ENCODE measurements at places on chromosomes 3 and 15.
A peak's percentile ranks its signal among the peaks of the same experiment; 100 is the strongest.

GRCh38 chr3:61414456-61414855, 146.9 kb upstream of the PTPRG start:
- DNase-seq: no peak

DNA sequence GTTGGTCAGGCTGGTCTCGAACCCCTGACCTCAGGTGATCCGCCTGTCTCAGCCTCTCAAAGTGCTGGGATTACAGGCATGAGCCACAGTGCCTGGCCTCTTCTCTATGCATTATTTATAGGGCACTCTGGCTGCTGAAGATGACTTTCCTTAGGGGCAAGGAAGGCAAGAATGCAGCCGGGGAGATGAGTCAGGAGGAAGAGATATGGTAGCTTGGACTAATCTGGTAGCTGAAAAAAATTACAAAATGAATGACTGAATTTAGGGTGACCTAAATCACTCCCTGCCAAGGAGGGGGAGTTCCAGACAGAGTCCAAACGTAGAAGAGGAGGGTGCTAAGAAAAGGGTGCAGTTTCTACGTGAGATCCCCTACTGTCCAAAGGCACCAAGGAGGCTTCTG, 14.2 kb downstream of the RHCG start:
- DNase-seq: no peak

GRCh38 chr3:29514912-29515311, 234.0 kb downstream of the RBMS3 start:
- DNase-seq: no peak

DNA sequence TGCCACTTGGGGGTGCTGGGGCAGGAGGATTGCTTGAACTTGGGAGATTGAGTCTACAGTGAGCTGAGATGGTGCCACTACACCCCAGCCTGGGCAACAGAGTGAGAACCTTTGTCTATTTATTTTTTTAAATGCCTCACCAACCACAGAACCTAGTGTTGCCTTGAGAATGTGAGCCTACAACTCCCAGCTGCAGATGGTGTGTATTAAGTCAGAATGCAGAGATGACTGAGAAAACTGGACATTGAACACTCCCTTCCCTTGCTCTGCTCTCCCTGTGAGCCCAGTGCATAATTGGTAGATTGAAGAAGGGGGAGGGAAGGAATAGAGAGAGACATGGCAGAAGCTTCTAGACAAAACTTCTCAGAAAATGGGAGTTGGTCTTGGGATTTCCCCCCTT, 53.5 kb downstream of the CCDC33 start:
- no peak for DNase-seq

DNA sequence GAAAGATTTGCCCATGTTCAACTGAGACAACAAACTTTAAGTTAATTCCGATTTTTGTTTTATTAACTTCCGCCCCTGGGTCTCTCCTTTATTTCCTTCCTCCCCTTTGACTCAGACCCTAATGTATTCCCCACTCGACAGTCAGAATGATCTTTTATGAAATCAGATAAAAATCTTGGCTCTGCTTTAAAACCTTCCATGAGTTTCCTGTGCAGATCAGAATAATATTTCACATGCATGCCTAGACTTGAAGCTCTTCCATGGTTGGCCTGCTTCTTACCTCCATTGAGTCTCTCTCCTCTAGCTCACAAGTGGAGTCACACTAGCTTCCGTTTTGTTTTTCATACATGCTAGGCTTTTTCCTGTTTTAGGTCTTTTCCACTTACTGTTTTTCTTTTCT, 116.8 kb upstream of the SPATA16 start:
- no peak for DNase-seq

DNA sequence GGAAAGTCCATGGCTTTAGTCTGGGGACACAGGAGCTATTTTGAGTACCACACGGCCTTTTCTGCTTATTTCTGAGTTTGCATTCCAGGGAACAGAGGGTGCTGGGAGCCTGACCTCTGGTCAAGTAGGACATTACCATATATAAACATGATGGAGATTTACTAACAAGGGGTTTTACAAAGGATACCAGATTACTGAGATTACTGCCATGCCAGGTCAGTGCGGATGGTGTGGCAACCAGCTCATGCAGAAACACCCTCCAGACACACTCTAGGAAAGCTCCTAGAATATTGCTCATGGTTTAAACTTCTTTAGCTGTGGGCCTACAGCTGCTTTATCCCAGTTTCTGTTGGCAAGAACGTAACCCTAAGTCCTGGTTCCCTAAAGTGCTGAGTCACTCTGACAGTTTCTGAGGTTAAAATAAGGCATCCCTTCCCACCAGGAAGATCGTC, 54.3 kb upstream of the AGTR1 start:
- no peak for DNase-seq

GRCh38 chr3:48301020-48301799, 32.3 kb downstream of the SPINK8 start:
- peak; percentile 84 for DNase-seq

DNA sequence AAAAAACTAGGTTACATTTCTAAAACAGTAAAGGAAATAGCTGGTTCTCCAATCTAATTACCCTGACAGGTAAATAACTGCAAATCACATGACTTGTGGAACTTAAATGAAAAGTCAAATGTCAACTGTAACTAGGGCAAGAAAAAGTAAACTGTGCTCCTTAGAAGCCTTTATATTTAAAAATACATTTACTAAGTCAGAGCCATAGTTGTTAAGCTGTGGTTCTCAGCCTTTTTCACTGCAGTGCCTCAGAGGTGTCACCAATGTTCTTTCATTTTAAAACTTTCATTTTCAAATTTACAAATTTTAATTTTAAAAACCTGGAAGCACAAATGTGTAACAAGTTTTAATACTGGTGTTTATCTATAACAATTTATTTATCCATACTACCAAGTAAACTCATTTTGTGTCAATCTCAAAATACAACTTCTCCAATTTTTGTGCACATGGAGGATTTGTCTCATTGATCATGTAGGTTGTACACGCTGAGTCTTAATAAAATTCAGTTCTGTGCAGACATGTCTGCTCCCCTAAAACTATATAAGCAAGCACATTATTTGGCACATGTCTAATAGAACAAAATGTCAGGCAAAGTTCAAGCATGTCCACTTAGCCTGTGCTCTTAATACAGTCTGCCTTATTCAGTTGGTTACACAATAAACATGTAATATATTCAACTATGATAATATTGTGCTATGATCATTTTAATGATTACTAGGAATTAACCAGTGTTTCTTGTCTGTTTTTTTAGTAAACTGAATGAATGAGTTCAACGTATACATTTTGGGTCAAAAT, 70.4 kb downstream of the DLG1 start:
- no peak for DNase-seq

GRCh38 chr15:75631935-75632334, 6.4 kb upstream of the SNUPN start:
- no peak for DNase-seq

- DNase-seq: no peak
Observed at GRCh38 chr3:88863196-88863595, 244.2 kb upstream of the EPHA3 start.

DNA sequence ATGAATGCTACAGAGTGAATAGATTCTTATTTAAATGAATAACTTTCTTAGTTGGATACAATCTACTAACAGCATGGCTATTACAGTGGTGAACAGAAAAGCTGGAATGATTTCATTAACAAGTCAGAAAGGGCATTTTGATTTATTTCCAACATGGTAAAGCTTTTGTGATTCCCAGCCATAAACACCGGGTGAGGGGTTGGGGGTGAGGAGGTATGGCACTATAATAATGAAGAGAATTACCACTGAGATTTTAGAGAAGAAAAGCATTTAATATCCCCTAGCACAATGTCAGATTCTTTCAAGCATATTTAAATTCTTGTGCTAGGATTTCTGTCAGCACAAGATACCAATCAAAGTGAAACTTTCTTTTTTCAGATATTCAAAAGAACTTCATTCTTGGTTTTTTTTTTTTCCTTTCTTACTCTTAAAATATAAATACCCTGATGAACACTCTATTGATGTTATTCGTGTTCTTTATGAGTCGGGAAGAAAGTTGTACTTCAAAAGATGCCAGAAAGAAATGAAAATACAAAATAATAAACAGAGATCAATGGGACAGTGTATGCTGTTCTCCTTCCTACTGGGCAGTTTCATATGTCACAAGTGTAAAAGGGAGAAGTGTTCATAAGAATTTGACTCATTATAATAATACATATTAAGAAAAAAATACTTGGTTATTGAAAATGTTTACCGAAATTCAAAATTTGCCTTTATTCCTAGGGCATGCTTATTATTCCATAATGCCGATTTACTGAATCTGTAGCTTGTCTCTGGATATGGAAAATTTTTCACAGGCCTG, 522.8 kb downstream of the CADM2 start:
- DNase-seq: no peak

DNA sequence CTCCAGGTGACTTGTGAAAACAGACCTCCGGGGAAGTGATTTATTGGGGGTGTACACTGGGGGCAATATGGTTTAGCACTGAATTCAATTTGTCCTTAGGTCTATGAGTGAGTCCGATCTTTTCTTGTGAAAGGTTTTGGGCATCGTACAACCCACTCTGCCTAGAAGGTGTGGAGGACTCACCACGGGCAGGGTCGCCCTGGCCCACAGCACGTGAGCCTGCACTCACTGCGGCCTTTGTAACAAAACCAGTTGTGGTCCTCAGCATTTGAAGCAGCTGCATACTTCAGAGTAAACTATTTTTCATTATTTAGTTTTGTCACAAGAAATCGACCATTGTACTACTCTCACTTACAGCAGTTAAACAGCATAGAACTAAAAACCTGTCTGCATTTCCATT, 72.6 kb upstream of the BLM start:
- DNase-seq: no peak

GRCh38 chr3:15206662-15207576, 873 bp downstream of the CAPN7 start:
- DNase-seq: no peak

DNA sequence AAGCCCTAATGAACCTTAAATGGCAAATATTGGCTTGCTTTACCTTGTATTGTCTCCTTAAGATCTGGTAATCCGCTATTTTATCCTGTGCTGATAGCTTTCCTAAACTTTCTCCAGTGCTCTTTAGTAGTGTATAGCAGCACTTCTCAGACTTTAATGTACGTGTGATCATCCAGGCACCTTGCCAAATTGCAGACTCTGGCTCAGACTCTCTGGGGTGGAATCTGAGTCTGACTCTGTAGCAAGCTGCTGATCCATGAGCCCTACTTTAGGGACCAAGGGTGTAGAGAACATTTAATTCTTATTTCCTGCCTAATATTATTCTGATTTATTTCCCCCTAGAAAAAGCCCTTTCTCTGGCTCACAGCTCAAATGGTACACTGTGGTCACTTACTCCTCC, 518.8 kb upstream of the ZNF385D start:
- no peak for DNase-seq

DNA sequence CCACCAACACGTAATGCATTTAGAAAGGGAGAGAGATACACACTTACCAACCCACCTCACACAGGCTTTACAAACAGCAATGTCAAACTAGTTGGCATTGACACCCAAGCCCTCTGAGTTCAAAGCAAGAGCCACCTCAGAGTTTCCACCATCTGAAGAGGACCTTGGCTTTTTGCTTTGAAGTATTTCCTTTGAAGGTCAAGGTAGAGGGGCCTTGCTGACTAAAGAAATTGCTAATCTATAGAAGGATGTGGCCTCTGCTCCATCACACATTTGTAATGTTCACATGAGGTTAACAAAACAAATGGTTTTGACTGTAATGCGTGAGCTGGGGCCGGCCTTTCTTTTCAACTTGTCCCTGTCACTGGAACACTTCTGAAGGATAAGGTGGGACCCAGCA, 117.7 kb downstream of the POLR2M start:
- DNase-seq: no peak

DNA sequence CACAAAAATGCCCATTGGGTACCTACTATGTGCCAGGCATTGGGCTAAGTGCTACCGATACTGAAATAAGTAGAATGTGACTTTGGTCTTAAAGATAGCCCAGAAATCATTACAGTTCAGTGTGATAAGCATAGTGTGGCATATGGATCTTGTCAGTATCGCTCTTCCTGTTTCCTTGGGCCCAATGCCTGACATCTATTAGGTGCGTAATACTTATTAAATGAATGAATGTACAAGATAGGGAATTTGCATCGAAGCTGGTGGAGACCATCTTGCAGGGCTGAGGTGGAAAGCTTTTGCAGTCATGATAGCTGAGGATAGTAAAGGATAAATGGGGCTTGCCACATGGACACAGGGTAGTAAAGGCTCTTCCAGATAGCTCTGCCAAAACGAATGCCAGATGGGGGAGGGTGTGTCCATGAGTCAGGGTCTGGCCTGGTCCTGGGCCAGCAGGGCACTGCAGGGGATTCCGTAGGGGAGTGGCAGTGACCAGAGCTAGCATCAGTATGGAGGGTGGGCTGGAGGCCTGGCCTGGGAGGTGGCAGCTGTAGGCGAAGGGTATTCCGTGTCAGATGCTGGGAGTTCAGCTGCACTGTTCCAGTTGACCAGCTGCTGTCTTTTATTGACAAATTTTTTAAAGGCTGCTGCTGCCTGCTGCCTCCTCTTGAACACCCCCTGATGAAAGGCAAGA, 23.5 kb downstream of the TSEN2 start:
- DNase-seq: no peak

- DNase-seq: no peak
Observed at GRCh38 chr3:100297784-100298183, 36.8 kb upstream of the NIT2 start.

All from mesothelial cell of epicardium (in vitro differentiated cells).